EL (cell line): ENCODE measurements at places on chromosomes 5 and 9.
A peak's percentile ranks its signal among the peaks of the same experiment; 100 is the strongest.

DNA sequence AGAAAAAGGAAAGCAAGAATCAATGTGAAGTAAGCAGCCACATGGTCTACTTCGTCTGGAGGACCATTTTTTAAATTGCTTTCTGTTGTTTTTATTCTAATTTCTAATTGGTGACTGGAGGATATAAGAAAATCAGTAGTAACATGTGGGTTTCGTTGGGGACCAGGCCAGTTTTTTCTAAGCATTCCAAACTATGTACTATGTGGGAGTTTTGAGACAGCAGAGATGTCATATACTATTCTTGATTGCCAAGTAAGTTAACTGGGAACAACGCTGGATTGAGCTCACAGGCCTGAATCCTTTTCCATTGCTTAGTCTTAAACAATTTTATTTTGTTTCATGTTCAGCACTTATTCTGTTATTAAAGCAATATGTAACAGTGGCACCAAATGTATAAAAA, 225.7 kb downstream of the TMEM167A start:
- DNase-seq = no peak

DNA sequence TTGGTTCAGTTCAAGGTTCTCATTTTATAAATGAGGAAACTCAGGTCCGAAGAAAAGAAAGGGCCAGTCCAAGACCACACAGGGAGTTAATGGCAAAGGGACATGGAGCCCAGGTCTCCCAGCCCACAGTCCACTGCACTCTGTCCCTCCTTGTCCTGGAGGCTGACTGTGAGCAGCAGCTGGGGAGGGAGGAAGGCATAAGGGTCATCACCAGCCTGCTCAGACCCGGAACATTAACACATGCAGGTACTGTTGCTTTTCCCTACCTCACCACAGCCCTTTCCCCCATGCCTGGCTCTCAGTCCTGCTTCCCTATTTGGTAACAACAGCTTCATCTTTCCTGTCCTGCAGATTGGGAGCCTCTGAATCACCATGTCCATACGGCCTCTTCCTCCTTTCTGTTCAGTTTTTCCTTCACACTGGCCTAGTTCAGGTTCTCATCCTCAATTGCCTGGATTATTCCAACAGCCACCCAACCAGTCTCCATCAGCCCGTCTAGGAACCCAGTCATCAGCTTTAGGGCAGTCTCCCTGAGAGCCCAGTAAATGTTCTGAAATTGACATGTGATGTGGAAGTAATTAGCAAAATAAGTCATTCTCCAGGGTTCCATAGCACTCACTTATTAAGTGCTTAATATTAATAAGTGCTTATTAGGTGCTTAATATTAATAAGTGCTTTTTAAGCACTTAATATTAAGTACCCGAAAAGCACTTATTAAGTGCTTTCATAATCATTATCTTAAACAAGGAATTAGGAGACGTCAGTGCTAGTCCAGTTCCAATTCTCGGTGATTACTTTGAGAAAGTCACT, 4.3 kb downstream of the GPX3 start:
- no peak for DNase-seq

- no peak for DNase-seq
These were observed 249.4 kb upstream of the TBCA start for GRCh38 chr5:78025540-78025939.

GRCh38 chr5:66529182-66529581, 67.0 kb upstream of the MAST4 start:
- DNase-seq = no peak

DNA sequence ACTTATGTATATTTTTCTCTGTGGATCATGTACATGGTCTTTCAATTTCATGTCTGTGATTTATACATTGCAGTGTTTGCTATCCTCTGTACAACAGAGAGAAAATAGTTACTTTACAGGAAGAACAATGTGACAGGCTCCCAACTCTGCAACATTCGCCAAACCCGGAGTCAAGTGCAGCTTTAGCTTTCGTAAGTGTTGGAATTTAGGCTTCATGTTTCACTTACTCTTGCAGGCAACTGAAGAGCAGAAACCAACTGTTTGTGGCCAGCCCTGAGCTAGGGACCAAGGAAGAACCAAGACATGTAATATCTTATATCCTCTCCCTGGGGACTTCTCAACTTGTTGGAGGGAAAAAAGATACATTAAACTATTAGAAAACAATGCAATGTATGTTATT, 147.9 kb downstream of the C5orf15 start:
- DNase-seq = no peak

DNA sequence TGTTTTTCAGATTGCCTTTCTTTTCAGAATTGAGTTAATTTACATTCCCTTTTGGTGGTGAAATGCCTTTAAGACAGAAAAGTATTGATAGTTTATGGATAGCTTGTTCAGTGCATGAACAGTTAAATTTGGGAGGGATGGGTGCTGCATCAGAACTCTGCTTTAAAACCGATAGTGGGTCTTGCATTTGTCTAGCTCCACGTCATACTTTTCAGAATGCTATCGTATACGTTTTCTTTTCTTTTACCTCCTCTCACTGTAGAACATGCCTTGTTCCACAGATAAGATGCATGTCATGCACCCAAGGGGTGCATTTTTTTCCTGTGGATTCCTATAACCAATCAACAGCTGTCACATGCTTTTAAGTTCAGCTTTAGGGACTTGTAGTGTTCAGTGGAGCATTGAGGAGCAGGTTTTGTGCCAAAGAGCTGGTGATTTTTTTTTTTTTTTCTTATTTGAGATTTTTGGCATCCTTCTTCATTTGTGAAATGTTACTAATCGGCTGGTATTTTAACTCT, 2.3 kb downstream of the SLC44A1 start:
- DNase-seq = no peak

DNA sequence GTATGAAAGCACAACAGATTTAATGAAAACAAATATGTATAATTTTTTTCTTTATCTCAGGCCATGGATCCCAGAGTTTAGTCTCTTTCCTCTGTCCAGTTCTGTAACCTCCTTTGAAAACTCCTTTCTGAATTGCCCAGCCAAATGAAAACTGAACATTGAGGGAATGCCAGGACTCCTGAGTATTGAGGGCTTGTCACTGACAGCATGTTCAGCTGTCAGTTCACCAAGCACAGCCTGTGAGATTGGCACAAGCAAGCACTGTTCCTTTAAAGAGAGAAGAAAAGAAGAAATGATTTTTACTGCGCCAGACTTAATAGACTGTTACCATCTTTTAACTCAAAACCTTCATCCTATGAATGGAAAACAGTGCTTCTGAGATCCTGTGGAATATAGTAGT, 27.3 kb downstream of the TTC1 start:
- DNase-seq = no peak

GRCh38 chr5:32308946-32309345, 3.8 kb downstream of the MTMR12 start:
- DNase-seq = no peak

- peak; percentile 89 for DNase-seq
These were observed 68.8 kb downstream of the KIF4B start for GRCh38 chr5:155082401-155082800.

DNA sequence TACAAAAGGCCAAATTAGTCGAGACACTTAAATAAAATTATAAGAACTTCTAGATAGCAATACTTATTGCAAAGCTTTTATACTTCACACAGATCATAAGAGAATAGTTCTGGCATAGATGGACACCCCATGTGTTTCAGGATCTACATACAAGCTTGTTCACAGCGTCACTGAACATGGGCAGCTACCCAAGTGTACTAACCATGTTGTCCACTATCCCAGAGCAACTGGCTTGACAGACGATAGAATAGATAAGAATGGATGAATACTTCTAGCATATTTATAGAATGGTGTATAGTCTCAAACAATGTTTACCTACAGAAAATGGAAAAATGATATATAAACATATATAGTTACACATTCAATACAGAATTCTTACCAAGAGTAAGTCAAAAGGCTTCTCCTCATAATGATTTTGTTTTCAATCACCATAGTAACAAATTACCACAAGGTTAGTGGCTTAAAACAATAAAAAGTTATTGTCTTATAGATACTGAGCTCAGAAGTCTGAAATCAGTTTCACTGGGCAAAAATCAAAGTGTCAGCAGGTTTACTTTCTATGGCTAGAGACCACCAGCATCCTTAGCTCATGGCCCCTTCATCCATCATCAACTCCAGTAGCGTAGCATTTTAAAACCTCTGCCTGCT, 446.7 kb downstream of the DMRTA1 start:
- DNase-seq = no peak

DNA sequence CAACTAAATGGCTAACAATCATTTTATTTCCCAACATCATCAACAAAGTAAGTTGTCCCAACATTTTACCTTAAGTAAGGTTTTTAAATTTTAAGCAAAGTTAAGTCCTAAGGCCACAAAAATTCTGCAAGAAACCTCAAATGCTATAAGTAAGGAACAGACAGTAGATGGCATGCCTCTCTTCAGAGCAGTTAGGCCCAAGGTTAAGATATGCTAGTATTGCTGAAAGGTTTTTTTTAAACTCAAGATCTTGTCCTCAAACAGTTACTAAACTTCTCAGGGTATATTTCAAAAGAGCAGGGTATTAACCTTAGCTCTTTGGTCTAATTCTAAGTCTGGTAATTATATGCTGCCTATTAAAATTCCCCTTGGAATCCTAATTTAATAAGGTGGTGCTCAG, 35.1 kb downstream of the PJA2 start:
- no peak for DNase-seq

DNA sequence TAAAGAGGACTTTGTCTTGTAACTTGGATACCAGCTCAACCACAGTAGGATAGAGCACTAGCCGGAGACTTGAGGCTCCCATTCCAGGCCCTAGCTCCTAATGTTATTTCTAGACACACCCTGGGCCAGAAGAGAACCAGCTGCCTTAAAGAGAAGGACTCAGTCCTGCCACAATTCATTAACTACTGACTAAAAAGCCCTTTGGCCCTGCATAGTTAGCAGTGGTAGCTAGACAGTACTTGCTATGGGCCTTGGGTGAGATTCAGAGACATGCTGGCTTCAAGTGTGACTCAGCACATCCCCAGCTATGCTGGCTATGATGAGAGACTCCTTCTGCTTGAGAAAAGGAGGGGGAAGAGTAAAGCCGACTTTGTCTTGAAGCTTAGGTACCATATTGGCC, 47.3 kb downstream of the TMEM167A start:
- DNase-seq = peak; percentile 40

DNA sequence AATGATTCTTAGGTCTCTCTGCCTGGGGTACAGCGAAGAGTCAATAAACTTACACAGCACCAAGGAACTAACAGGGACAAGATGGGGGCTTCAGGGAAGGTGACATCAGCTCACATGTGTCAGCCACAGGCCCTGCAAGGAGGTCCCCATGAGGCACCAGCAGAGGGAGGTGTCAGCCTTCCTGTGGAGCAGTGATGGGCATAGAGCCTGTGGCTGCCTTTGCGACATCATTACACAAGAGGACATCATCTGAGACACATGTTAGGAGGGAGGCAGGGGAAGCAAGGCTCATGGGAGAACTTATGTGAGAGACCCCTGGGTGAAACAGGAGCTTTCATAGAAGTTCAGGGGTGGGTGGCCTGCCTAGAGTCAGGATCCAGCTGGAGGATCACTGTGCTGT, 389.6 kb downstream of the SEMA5A start:
- DNase-seq = peak; percentile 79

- DNase-seq = no peak
These were observed 9.4 kb downstream of the ADAMTSL2 start for GRCh38 chr9:133543772-133544467.

GRCh38 chr9:73006986-73007385, 54.1 kb upstream of the ALDH1A1 start:
- no peak for DNase-seq

DNA sequence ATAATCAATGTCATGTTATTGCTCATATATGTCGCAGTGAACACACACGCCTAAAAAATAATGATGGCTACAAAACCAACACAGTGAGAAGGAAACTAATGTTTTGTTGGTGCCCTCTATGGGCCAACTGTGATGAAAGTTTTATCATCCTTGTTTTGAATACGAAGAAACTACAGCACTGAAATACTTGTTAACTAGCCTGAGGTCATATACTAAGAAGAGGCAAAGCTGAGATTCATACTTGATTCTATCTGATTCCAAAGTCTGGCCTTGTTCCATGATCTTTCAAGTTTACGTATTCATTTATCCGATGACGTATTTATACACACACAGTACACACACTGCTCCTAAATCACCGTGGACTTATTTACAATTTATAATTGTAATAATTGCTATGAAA, 16.1 kb upstream of the DRD1 start:
- DNase-seq = peak; percentile 17

GRCh38 chr5:155460501-155460931, 447.0 kb downstream of the KIF4B start:
- no peak for DNase-seq

GRCh38 chr5:79888643-79889042, 102.4 kb downstream of the MTX3 start:
- no peak for DNase-seq

DNA sequence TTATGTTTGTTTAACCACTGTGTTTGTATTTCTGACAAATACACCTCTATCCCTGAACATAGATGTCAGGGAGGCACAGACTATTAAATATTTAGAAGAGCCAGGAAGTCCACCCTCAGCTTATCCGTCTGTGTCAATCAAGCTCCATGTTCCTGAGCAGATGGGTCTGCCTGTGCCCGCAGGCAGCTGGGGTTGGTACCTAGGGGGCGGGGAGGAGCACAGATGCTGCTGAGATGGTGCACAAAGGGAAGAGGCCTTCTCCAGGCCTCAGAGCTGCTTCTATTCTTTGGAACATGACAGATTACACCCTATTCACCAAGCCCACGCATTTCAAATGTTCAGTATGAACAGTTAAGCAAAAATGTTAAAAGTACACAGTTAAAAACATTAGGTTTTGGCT, 142.1 kb downstream of the EPB41L4A start:
- DNase-seq = no peak

- no peak for DNase-seq
These were observed 13.6 kb upstream of the ERMP1 start for GRCh38 chr9:5846501-5846921.

DNA sequence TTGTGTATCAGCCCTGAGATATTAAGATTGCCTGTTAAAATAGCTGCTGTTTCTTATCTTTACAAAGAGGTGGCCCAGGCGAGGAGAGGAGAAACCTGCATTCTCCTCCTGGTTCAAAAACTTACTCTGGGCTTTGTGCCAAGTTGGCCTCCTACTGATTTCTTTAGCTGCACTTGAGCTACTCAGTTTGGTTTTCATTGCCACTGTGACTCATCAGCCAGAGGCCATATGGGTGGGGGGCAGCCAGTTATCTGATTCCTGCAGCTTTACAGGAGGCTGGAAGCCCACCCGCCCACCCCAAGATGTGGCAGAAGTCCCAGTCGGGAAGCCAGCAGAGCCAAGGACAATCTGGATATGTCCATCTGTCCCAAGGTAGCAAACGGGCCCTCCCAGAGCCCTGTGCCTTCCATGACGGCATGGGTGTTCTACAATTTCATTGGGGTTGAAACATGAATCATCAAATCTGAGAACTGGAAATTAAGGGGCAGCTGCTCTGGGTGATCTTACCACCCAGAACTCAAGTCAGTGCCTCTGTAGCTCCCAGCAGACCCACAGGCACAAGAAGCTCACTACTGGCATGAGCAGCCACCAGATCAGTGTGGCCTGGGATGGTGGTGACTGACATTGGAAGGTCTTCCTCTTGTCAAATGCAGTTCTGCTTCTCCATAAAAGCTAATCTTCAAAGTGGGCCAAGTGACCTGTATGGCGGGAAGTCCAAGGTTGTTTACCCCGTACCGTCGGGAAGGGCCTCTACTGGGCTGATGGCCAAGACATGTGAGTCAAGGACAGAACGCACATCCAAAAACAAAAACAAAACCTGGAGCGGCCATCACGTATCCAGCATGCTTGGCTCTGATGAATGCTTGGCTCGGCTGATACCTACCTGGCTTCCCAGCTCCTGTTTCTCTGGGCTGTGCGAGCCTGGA, 15.6 kb downstream of the FCN2 start:
- DNase-seq = peak; percentile 74

GRCh38 chr9:93059011-93059714, 662 bp downstream of the SUSD3 start:
- no peak for DNase-seq
